ENCODE measurements at places on chromosomes 4 and X.

- DNase-seq: peak; percentile 30
Measured at GRCh38 chr4:22237155-22237751, 278.6 kb downstream of the ADGRA3 start.

GRCh38 chrX:54182194-54182863, 725 bp downstream of the FAM120C start:
- peak; percentile 65 for DNase-seq

GRCh38 chr4:2924765-2925301, 38.4 kb downstream of the NOP14 start:
- DNase-seq: no peak

- DNase-seq: no peak
Measured at GRCh38 chr4:167129146-167129545, 105.1 kb downstream of the SPOCK3 start.

DNA sequence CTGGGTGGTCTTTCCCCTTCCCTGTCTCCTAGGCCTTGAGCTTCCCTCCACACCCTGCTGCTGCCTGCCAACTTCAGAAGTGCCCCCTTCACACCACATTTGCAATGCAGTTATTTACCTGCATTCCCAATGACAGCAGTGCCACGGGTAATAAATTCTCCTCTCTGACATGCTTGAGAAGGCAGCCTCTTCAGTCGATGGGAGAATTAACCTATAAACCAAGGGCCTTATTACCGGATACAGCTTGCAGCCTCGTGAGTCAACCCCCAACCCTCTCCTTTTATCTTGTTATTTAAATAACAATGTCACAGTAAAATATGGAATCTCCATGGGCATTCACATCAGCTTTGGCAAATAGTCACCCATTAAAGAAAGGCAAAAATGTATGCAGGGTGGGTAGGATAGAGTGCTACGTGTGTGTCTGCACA, 34.7 kb upstream of the LGI2 start:
- DNase-seq: peak; percentile 80

- no peak for DNase-seq
Measured at GRCh38 chr4:155072417-155072816, 136.0 kb upstream of the NPY2R start.

DNA sequence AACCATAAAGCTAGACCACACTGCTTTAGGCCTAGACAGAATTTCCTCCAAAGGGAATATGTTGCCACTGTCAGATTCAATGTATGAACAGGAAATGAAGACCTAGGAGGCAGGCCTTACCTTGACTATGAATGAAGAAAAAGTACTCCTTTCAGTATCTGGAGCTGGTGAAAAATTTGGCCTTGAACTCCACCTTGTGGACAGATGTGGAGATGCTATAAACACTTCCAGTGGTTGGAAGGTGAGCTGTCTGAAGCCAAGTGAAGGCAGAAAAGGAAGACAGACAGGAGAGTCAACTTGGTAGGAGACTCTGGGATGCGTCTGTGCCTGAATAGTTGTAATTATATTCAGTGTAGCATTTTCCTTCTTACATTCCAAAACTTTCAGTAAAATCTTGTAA, 17.2 kb downstream of the SPIN3 start:
- peak; percentile 24 for DNase-seq

DNA sequence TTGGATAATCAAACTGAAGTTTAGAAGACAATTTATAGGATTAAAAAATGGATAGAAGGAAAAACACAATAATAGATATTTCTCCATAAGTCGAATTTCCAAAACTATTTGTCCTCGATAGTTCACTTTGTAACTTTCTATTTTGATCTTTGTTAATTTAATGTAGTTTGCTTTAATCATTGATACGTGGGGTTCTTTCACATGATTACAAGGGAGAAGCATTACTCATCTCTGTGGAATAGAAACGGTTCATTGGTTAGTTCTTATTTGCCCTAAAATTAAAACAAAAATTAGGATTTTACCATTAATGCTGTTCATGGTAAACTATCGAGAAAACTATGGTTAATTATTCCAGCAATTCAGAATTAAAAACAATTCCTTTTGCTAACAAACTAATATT, 2.1 kb downstream of the TET2 start:
- no peak for DNase-seq

DNA sequence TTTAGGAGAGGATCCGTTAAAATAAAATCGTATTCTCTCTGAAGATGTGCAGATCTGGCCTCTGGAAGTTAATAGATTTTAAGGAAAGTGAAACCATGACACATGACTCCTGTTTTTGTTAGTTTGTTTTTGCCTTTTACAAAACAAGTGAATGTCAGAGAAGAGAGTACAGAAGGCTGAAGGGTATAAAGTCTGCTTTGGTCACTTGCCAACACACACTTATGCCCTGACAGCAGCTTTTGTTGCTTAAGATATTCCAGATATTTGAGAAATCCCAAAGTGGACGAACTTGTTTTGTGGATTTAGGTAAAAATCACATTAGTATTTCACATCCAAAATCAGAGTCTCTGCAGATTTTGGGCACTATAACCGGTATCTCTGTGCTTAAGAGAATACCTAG, 192.4 kb upstream of the RASGEF1B start:
- DNase-seq: no peak

- DNase-seq: no peak
Measured at GRCh38 chrX:136219893-136220292, 31.3 kb downstream of the MAP7D3 start.

DNA sequence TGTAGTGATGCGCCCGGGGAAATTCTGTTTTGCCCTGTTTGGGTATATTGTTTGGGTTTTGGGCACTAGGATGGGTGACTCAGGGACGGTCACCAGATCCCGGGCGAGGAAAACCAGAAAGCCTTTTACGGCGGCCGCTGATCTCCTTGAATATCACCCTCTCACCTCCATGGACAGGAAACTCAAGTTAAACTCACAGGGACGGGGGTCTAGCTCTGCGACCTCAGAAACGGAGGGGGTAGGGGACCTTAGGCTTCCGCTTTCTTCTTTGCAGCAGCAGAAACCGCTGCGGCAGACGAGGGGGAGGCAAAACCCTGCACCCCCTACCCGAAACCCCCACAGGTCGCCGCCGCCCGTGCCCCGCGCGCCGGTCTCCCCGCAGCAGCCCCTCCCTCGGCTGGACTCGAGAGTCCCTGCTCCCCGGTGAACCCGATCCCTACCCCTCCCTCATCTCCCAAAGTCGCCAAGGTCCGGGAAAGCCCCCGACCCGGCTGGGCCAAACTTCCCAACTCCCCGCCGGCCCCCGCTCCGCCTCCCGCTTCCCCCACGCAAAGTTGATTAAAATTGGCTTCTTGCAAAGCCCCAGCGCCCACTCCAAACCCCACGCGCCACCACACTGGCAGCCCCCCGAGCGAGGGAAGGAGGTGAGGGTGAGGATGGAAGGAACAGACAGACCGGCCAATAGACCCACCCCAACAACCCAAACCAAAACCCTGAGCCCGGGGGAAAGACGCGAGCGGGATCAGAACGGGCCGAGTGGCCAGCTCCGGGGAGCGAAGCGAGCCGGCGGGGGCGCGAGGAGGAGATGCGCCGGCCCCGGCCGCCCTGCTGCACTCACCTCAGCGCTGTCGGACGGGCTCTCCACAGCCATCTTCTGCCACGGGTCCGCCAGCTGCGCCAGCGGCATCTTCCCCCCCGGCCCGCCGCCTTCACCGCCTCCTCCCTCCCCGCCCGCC, 705 bp downstream of the RPS6KA3 start:
- DNase-seq: peak; percentile 71

DNA sequence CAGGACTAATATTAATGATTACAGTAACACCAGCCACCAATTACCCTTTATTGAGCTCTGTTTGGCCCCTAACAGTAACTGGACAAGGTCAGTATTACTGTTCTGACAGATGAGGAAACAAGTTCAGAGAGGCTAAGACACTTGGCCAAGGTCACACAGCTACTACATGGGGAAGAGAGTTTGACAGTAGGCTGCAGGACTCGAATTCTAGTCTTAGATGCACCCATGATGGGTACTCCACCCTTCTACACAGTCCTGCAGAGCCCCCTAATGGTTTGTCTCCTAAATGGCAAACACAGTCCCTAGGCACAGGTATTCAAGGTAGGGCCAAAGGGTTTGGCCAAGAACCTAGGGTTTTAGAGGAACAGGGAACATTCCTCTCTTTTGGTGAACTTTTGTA, 93.9 kb downstream of the NSUN7 start:
- DNase-seq: no peak

- DNase-seq: peak; percentile 73
Measured at GRCh38 chrX:20530406-20530921, 263.8 kb upstream of the RPS6KA3 start.

DNA sequence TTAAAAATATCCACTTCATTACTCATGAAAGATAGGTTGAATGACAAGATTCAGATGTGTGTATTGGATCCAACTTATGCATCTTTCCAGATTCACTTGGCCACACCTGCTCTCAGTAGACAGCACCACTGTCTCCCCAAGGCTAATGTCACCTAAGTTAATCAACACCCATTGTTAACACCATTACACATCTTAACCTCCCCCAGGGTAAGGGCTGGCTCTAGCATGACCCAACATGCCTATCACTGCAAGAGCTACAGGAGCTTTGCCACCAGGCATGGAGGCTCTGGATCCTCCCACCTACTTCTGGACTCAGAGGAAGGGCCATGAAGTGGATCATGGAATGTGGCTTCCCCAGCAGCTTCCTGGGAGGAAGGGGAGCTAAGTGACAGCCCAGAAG, 32.8 kb upstream of the LSM6 start:
- DNase-seq: peak; percentile 14

- no peak for DNase-seq
Measured at GRCh38 chr4:94448815-94449375, 2.8 kb upstream of the PDLIM5 start.

Data from NCI-H1417 (cell line).